ENCODE measurements at places on chromosomes 13 and 19.
A peak's percentile ranks its signal among the peaks of the same experiment; 100 is the strongest.

DNA sequence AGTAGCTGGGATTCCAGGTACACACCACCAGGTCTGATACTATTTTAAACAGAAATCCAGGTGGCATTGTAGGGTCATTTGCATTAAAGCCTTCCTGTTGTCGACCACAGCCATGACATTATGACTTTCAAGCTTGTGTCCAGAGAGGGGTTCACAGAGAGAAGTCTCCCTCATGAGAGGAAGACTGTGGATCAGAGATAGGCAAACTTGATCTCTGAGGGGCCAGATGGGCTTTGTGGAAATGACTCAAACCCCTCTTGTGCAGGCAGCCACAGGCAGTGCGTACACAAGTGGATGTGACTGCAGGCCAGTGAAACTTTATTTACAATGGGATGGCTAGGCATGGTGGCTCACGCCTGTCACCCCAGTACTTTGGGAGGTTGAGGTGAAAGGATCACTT lies 27.8 kb upstream of the F2RL3 start:
- DNase-seq: no peak

DNA sequence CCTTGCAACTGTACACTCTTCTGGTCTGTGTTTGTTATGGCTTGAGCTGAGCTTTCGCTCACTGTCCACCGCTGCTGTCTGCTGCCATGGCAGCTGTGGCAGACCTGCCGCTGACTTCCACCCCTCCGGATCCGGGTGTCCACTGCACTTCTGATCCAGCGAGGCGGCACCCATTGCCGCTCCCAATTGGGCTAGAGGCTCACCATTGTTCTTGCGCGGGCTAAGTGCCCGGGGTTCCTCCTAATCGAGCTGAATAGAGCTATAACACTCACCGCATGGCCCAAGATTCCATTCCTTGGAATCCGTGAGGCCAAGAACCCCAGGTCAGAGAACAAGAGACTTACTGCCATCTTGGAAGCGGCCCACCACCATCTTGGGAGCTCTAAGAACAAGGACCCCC lies 2.2 kb upstream of the PSMC4 start:
- DNase-seq: no peak

GRCh38 chr13:75486146-75487062 lies 4.4 kb upstream of the TBC1D4 start:
- DNase-seq: no peak

DNA sequence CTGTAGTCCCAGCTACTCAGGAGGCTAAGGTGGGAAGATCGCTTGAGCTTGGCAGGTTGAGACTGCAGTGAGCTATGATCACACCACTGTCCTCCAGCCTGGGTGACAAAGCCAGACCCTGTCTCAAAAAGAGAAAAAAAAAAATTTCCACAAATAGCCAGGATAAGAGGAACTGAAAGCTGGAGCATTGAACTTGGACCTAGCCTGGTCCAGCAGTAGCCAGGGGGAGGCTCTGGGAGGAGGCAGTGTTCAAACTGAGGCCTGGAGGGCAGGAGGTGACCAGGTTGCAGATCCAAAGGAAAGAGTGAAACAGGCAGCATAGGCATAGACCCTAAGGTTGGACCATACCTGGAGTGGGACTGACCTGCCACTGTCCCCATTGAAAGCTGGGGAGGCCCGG lies 26.9 kb upstream of the PIK3R2 start:
- DNase-seq: no peak

DNA sequence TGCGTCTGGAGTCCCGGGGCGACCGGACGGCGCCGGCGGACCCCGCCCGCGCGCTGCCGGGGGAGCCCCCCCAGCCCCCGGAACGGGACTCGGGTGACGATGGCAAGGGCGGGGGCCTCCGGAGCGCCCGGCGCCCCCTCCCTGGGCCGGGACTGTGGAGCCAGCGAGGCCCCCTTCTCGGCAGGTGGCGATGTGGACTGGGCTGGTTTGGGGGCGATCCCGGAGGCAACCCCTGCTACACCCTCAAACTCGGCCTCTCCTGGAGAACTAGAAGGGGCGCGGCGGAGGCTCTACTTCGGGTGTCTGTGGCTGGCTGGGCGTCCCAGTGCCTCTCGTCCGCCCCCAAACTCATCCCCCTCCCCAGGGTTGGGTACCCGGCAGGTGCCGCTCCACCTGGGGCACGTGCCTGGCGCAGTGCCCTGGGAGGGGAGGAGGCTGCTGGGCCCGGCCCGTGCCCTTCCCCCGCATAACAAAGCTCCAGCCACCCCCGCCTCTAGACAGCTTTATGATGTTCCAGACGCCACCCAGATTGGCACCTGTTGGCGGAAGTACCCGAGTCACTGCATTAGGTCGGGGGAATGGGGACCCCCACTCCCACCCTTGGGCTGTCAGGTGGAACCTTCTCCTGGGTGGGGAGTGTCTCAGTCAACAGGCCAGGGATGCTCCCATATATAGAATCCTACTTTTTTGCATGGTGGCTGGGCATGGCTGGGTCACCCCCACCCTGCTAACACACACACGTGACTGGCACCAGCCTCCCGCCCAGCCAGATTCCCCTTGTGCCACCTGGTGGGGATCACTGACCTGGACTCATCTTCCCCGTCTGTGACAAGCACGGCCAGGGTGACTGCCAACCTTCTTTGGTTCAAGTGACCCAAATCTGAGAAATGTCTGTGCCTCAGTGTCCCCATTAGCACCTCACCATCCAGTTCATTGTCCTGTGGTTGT lies 722 bp downstream of the PKN1 start:
- DNase-seq: no peak

DNA sequence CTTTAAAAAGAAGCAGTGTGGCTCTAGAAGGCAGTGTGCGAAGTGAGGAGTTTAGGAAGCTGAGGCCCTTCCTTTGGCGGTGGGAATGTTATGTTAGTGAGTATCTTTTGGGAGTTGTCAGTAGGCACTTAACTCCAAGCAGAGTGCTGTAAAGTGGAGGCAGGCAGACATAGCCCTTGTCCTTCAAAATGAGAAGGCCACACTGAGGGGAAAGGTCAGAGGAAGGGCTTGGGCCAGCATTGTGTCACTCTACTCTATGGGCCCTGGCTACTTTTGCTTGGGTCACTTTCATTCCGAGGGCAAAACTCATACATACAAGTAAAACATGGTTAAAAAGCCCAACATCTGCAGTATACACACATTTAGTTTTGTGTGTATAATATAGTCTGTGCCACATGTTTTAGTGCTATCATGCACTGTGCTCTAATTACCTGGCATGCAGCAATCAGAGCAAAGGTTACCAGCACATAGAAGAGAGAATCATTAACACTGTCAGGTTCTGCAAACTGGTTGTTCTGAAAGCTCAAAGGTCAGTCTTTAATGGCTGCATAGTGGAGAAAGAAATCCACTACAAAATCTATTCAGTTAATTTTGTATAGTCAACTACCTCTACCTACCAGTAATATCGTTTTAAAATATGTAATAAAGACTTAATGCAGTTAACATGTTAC lies 64.4 kb downstream of the WASF3 start:
- no peak for DNase-seq

- no peak for DNase-seq
These were observed 128.3 kb upstream of the MIR17HG start for GRCh38 chr13:91219201-91219600.

- DNase-seq: no peak
These were observed 477 bp downstream of the PIP5K1C start for GRCh38 chr19:3699741-3700241.

DNA sequence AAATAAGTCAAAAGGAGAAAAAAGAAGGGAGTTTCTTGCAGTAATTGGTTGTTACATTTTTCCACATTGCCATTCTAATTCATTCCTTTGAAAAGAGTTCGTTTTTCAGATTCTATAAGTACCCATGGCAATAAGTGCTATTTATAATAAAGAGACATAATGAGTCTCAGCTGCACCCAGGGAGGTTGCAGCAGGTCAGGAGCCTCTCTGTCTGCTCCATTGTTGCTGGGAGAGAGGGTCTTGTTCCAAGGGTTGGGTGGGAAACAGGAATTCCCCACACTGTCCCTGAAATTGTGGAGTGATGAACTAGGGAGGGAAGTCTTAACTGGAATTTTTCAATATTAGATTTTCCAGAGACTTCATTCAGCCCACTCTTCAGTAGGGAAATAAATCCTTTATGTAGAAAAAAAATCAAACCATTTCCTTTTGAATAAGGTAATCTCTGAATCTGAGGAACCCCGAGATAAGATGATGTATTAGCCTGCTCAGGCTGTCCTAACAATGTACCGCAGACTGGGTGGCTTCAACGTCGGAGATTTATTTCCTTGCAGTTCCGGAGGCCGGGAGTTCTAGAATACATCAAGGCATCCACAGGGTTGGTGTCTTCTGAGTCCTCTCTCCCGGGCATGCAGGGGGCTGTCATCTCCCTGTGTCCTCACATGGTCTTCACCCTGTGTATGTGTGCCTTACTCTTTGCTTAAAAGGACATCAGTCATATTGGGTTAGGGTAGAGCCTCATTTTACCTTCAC lies 342.7 kb upstream of the TMTC4 start:
- DNase-seq: no peak

GRCh38 chr19:35297515-35297848 lies 5.5 kb downstream of the MAG start:
- no peak for DNase-seq

- no peak for DNase-seq
These were observed 11.2 kb downstream of the FBN3 start for GRCh38 chr19:8138201-8138600.

DNA sequence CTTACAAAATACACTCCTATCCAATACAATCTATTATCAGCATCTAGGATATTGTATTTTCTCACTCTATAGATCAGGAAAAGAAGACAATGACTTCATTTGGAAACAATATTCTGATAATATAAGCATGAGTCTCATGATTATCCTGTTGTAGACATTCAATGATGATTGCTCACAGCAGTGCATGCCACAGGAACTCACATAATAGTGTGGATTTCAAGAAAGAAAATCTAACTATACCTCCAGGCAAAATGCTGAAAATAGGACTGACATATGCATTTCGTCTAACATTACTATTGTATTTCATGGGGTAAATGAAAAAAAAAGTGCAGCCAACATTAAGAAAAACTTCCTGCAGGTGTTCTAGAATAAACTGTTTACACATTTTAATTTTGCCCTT lies 122.6 kb downstream of the POSTN start:
- DNase-seq: no peak

DNA sequence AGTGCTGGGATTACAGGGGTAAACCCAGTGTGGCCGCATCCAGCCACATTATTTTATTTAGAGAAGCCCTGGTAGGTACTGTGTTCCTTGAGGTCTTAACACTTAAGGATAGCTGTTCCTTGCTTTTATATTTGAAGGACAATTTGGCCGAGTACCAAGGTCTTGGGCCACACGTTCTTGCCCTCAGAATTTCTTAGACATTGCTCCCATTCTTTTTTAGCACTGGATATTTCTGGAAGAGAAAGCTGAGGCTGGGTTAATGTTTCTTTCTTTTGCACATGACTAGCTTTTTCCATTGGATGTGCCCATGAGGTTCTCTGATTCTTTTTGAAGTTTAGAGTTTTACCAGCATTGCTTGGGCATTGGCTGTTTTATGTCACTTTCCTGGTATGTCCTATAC lies 5.5 kb upstream of the RNF113B start:
- DNase-seq: no peak

GRCh38 chr19:42594617-42595489 lies at the start of gene CEACAM8:
Gene CEACAM8 (minus strand): TSS chr19:42594924. CDS start chr19:42594828, 96 bp downstream.
- DNase-seq: no peak

DNA sequence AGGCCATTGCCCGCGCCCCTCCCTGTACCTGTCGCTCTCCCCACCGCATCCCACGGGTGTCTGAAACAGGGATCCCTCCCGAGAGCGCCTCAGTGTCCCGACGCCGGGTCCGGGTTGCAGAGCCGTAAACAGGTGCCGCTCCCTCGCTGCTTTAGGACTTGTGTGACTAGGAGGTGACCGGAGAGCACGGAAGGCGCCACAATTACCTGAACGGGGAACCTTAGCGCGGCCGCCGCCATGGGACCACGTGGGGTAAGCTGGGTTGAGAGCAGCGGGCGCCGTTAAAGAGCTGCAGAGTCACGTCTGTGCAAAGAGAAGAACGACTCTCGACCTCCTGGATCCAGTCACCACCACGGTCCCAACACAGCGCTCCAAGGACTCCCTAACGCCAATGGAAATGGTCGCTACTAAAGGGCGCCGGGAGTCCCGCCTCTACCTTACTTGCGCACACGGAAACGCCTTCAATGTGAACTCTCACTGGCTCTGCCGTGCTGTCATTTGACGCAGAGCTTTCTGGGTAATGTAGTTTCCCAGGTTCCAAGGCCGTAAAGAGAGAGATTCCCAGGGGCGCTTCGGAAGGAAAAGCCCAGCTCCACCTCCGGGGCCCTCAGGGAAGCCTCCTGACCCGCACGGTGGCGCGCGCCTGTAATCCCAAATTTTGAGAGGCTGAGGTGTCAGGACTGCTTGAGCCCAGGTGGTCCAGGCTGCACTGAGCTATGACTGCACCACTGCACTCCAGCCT lies at the start of gene ZNF552:
Gene ZNF552, minus strand, starts transcription at position 409 of the 742 bp plus-strand sequence. Its CDS starts 170 bp downstream, at position 239.
- DNase-seq: peak; percentile 51

DNA sequence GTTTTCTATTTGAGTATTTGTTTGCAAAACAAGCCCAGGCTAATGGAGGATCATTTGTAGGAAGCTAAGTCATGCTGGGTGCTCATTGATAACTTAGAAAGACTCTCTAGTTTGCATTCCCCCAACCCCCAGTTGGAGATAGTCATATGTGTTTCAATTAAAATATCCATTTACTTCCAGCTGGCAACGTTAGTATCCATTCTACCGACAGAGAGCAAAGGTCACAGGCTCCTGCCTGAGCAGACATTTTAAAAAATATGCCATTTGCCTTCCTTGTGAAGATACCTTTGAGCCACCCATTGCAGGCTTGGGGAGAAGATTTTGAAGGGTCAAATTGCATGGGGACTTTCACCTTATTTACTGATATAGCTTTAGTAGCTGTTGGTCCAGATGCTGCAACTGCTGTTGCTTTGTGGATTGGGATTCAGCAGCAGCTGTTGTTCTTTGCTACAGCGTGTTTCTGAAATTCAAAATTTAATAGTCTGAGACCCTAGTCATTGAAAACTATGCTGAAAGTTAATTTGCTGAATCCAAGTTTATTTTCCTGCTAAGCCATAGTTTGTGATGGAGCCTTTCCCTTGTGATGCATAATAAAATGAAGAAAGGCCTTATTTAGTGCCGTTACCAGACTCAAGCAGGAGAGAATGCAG lies 335.1 kb downstream of the GPC6 start:
- no peak for DNase-seq

- DNase-seq: no peak
These were observed 29.8 kb upstream of the KATNAL1 start for GRCh38 chr13:30337061-30337610.

GRCh38 chr19:33482476-33482875 lies 39.1 kb downstream of the PEPD start:
- no peak for DNase-seq

GRCh38 chr19:46880431-46880830 lies 19.6 kb downstream of the ARHGAP35 start:
- DNase-seq: no peak

- DNase-seq: no peak
These were observed 755.3 kb downstream of the UQCRFS1 start for GRCh38 chr19:28457620-28458019.

- peak; percentile 36 for DNase-seq
These were observed 2.7 kb upstream of the SNAPC2 start for GRCh38 chr19:7917267-7918061.

GRCh38 chr19:33580026-33580644 lies 41.6 kb upstream of the CHST8 start:
- no peak for DNase-seq

- DNase-seq: no peak
These were observed 584.5 kb upstream of the SGCG start for GRCh38 chr13:22596171-22596863.

All from T-helper 2 cell (primary cell).